ENCODE measurements at places on chromosomes 7 and 10.

GRCh38 chr7:124856299-124856888, 73.2 kb downstream of the POT1 start:
- DNase-seq, result no peak

GRCh38 chr7:35485436-35485835, 209.5 kb downstream of the HERPUD2 start:
- DNase-seq, result no peak

DNA sequence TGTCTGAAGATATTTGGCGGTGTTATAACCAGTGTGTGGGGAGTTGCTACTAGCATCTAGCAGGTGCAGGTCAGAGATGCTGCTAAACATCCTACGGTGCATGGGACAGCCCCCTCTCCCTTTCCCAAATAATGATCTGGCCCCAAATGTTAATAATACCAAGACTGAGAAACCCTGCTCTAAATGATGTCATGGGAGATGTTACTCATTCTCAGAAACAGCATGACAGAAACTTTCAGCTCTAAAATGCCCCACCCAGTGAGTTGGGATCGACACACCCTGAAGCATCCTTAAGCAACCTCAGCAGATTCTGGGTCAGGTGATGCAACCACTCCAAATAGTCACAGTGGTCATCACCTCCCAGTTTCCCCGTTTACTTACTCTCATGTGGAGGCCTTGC, 108.8 kb upstream of the MPP7 start:
- DNase-seq, result no peak

DNA sequence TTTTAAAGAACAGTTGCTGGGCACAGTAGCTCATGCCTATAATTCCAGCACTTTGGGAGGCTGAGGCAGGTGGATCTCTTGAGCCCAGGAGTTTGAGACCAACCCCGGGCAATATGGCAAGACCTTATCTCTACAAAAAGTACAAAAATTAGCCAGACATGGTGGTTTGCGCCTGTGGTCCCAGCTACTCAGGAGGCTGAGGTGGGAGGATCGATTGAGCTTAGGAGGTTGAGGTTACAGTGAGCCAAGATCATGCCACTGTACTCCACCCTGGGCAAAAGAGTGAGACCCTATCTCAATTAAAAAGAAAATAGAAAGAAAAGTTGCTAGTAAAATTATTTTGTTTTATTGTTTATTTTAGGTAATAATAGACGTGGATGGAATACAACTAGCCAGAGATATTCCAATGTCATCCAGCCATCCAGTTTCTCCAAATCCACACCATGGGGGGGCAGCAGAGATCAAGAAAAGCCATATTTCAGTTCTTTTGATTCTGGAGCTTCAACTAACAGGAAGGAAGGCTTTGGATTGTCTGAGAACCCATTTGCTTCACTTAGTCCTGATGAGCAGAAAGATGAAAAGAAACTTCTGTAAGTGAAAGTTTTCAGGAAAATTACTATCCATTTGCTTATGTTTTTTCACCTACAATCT, 3.0 kb downstream of the NUP42 start:
- no peak for DNase-seq

DNA sequence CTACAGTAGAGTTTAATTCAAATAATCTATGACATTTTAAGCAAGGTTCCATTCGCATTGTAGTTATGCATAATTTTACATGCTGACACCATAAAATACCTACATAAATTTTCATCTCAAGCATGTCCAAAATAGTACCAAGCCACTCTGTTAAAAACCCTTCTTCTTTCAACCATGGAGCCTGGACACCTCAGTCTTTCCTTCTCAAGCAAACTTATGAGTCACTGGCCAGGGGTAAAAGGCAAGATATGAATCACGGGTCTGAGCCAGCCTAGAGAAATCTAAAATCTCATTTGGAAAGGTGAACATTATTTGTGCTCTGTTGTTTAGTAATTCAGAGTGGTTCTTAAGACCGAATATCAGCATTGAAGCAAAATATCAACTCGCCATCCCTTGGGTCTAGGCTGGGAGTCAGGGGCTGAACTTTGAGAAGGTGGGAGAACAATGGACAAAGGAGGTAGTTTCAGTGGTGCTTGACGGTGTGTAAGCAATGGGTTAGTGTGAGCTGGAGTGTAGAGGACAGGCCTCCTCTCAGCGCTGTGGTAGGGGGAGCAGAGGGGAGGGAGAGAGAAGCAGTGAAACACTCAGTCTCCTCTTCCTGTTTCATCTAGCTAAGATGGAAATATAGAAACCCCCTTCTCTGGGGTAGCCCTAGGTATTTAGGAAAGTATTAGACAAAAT, 19.1 kb upstream of the GPAM start:
- no peak for DNase-seq

GRCh38 chr7:95478272-95479037, 7.3 kb upstream of the ASB4 start:
- DNase-seq, result no peak

DNA sequence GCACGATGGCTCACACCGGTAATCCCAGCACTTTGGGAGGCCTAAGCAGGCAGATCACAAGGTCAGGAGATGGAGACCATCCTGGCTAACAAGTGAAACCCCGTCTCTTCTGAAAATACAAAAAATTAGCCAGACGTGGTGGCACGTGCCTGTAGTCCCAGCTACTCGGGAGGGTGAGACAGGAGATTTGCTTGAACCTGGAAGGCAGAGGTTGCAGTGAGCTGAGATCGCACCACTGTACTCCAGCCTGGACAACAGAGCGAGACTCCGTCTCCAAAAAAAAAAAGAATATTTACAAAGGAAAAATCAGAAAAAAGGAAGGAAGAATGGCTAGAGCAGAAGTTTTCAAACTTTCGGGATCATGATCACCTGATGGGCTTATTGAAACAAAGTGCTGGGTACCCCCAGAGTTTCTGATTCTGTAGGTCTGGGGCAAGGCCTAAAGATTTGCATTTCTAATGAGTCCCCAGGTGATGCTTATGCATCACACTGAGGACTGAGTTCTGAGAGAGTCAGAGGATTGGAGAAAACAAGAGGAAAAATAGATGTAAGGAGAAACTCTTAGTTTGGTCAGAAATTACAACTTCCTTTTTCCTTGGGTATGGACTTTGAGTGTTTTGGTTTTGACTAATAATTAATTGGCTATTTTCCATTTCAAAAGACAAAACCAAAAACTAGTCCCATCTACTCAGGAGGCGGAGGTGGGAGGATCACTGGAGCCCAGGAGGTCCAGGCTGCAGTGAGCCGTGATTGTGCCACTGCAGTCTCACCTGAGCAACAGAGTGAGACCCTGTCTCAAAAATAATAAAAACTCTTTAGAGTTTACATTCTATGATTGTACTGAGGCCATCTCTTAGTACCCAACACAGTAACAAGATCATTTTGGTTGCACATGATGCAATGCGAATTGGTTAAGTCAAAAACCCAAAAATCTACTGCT, 14.4 kb downstream of the MARCHF5 start:
- no peak for DNase-seq

DNA sequence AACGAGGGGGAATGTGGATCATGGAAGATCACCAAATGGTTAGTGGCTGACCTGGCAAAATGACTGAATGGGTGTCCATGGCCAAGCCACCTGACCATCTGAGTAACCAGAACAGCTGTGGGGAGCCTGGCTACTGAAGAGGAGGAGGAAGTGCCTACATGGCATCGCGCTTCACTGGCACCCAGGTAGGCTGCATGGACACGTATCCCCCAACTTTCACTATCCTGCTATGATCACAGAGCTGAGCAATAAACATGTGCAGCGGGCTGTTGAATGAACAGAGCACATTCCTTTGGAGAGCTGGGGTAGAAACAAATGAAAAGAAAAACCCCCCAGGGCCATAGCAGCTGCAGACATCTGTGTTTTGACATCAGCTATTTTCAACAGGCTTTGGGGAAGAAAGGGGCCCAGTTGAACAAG, 6.5 kb downstream of the AKR1B1 start:
- no peak for DNase-seq

DNA sequence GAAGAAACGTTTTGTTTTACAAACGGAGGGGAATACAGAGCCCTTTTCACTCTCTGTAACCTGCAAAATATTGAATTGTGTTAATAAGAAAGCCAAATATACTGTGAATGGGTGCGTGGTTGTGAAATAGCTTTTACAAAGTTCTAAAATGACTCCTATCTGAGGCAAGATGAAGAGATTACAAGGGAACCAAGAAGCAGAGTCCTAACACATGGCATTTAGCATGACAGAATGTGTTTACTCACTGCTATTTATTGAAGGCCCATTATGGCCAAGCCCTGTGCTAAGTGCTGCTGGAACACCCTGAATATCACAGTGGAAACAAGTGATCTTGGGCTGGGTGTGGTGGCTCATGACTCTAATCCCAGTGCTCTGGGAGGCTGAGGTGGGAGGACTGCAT, 12.9 kb downstream of the JCAD start:
- DNase-seq, result no peak

DNA sequence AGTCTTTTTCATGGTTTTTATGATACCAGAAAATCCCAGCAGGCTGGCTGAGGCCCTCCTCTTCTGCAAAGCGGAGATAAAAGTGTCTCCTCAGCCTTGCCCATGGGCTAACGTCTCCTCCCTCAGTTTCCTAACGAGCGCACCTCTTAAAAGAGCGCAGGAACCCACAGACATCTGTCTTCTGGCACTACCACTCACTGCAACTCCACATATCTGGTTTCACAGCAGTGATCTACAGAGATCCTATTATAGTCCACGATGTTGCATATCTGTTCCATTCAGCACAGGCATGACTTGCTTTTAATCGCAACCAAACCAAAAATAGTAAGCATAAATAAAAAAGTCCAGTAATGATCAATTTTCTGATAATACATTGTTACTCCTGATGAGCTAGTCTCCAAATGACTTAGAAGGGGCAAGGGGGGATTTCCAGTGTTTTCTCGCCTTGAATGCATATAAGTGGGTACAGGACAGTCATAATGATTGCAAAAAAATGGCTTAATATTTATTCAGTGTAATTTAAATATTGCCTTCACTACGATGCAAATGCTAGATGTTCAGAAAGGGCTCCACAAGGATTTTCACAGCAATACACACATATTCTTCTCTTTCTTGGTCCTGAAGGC, 20.9 kb downstream of the ANKRD22 start:
- DNase-seq, result no peak

GRCh38 chr7:140084972-140085371, 22.2 kb upstream of the PARP12 start:
- no peak for DNase-seq

GRCh38 chr7:44769376-44769775, 20.7 kb downstream of the ZMIZ2 start:
- no peak for DNase-seq

DNA sequence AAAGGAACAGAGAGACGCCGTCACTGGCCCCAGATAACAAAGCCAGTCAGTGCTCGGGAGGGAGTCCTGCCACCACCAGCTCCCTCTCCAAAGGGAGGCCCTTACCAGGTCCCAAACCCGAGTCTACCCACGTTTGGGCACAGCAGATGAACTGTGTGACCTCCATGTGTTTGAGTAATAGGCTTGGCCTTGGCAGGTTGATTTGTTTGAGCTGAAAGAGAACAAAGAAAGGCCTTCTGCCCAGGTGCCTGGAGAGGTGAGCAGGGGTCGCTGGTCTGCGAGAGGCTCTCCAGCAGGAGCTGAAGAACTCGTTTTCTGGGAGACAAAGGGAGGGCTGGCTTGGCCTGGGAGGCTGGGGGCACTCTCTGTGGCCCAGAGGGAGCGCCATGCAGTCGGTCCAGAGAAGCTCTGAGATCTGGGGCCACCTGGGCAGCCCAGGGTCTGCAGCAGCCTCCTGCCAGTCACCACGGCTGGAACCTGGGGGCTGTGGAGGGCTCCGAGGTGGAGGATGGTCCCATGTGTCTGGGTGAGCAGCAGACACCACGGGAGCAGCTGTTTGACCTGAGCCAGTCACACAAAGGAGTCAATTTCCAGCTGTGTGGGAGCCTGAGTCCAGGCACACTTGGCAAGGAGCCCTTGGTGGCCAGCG, 99.7 kb downstream of the PAXIP1 start:
- no peak for DNase-seq

DNA sequence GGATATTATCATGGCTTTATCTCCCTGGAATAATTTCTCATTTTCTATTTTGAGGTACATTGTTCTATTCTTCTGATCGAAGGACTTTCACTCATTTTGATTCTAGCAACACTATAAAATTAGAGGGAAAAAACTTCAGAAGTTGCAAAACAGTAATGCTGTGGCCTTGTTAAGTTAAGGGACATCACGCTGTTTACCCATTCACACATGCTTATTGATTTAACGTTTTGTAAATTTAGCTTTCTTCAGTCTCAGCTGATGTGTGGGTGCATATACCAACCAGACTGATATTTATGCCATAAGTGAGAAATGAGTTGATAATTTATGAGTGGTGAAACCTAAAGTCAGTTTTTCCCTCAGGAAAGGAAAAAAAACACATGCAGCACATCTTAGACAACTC, 63.5 kb upstream of the RELN start:
- no peak for DNase-seq

GRCh38 chr10:62095181-62096122, 173.2 kb downstream of the RTKN2 start:
- no peak for DNase-seq

DNA sequence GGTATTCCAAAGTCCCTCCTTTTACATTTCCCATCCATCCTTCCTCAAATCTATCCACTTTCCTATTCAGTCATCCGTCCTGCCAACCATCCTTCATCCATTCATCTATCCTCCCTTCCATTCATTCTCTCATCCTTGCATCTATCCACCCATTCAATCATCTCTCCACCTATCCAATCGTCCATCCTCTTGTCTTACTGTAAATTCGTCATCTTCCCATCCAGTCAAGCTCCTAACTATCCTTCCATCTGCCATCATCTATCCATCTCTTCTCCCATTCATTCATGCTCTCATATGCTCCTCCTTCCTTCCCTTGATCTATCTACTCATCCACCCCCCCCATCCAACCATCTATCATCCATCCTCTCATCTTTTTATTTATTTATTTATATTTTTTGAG, 5.0 kb downstream of the CALHM3 start:
- no peak for DNase-seq

DNA sequence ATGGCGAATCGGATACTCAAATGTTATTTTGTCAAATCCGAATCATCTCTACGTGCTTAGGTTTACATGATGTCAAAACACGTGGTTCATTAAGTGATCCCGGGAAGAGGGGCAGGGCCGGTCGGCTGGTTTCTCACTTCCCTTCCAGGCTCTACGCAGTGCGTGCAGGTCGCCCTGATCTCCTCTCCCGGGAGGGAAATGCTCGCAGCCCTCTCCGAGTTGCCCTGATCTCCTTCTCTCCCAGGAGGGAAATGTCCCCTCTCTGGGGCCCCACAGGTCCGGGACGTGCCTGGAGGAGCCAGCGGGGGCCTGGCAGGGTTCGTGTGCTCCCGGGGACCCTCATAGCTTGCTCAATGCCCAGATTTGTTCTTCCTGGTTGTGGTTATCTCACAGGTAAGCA, 202.7 kb downstream of the DNAJB6 start:
- DNase-seq, result no peak

All from stimulated activated CD4-positive, alpha-beta T cell treated with anti-CD3 and anti-CD28 coated beads, TNF-alpha, amount 100 ng/mL, for 24 hours (primary cell).